ENCODE measurements at places on chromosomes 5 and 9.

- no peak for DNase-seq
Observed at GRCh38 chr5:10493884-10494283, 52.2 kb downstream of the ROPN1L start.

GRCh38 chr9:15501179-15501578 is 9.6 kb downstream of the PSIP1 start:
- DNase-seq, result no peak

DNA sequence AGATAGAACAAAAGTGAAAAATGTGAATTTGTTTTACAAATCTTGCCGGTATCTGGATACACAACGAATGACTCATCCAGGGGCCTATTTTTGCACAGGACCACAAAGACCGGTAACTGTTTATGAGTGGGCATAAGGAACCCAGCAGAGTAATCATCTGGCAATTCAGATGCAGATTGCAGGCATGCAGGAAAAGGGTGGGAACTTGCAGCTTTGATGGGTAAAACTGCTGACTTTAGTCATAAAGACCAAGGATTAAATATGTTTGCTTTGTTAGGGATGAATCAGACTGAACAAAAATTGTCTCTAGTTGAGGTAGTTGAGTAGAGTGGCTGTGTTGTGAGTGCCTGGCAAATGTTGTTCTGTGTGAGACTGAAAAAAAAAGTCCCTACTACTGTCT is 309.6 kb upstream of the CCNH start:
- no peak for DNase-seq

GRCh38 chr5:64678374-64678773 is 11.9 kb upstream of the SHISAL2B start:
- no peak for DNase-seq

GRCh38 chr9:18666986-18667772 is 193.2 kb downstream of the ADAMTSL1 start:
- no peak for DNase-seq

DNA sequence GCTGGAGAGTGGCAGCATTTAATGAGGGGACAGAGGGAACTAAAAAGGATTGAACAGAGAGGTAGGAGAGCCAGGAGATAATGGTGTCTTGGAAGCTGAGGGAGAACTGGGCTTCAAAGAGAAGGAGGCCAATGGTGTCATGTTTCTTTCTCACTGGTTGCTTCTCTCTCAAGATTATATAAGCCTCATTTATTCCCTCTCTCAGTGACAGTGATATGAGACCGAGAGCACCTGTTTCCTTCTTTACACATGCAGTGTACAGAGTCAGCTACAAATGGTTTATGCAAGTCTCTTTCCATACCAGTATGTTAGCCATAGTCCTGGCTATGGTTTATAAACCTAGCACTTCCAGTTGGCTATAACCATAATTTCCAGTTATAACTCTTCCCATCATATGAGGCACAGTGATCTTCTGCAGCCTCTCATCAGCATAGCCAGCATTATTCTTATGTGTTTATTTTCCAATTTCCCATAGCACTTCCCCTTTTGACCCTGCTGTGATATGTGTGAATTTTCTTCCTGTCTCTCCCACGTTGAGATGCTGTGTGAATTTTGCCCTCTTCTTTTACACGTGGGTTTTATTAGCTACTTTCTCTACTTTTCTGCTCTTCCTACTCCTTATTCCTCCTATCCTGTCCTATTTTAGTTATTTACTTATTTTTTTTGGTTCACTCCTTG is 71.2 kb downstream of the UNC13B start:
- no peak for DNase-seq

Measured in ureter (tissue), 1 donor.